Stimulated activated CD4-positive, alpha-beta T cell treated with anti-CD3 and anti-CD28 coated beads, TNF-alpha, amount 100 ng/mL, for 24 hours (primary cell): ENCODE measurements at places on chromosomes 7 and 10.
A peak's percentile ranks its signal among the peaks of the same experiment; 100 is the strongest.

DNA sequence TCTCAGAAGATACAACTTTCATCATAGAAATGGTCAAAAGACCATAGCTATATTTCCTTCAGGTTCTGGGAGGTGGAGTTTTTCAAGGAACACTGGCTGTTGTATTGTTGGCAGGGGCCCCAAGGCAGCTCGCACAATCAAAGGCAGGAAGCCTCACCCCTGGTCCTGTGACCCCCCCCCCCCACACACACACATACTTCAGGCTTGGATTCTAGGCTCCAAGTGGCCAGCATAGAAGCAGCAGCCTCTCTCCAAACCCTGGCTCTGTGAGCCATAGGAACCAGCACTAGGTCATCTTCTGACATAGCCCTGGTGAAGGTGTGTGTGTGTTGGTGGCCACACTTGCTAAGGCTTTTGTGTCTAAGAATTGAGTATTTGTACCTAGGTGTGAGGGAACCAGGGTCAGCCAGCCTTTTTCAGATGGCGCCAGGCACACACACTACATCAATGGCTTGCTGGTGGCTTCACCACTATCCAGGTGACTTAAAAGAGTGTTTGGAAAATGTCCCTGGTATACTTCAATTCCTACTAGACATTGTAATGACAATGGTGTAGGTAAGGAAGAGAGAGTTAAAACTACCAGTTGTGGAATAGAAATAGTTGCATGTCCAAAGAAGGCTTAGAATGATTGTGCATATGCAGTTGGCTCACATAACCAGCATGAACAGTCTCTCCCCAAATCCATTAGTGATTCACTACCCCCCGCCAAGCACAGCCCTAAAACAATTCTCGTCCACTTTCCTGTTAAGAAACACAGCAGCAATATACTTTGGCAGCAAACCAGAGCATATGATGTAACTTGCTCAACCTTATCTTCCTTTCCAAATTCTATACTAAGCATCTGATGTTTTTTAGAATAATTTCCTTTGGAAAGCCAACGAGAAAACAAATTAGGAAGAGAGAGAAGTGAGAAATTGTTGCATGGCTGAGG, 91.3 kb downstream of the AVL9 start:
- no peak for DNase-seq

GRCh38 chr10:87739703-87740102, 78.3 kb downstream of the ATAD1 start:
- no peak for DNase-seq

- DNase-seq: no peak
Observed at GRCh38 chr7:131972251-131972650, 415.8 kb upstream of the PODXL start.

DNA sequence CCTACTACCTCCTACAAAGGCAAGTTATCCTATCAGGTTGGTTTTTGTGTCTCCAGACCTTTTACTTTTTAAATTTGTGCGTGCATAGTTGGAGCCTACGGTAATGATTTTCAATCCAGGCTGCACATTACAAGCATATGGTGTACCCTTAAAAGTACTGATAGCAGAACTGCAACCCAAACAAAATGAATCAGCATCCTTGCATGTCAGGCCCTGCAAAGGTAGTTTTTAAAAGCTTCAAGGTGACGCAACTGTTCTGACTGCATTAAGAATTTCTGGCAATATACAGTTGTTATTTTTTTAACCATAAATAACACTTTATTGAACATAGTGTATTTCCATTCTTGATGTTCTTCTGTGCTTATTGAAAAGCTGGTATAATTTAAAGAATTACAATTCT, 28.9 kb downstream of the GNAT3 start:
- DNase-seq: no peak

DNA sequence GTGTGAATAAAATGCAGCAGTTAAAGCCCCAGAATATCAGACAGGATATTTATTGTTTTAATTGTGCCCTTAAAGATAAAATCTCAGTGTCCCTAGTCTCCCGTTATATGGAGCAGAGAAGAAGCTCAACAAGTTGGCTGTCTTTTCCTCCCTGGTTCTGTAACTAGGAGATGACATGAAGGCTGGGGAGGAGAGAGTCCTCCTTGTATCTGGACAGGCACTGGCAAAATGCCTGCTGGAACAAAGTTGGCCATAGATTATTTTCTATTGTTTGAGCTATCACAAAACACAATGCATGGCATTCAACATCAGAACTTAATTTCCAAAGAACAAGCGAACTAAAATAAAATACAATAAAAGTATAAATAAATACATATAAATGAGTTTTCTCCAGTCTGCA, 694.9 kb upstream of the KCND2 start:
- no peak for DNase-seq

DNA sequence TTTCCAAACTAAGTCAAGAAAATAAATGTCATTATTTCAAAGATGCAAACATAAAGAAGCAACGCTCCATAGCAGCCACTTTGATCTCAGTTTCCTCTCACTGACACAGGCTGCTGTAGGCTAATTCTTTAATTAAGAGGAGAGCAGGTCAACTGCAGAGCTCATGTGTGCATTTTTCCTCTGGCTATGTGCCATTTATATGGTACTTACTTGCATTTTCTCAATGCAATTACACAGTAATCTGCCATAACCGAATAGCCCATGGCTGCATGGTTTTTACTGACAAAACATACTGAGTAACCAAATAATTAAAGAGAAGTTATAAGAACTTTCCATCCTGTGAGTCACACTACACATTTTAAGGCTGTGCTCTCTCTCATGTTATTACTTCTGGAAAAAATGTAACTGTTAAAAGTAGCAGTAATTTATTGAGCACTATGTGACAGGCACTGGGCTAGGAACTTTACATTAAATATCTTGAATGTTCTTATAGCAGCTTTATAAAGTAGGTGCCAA, 122.0 kb downstream of the ELAPOR2 start:
- no peak for DNase-seq

DNA sequence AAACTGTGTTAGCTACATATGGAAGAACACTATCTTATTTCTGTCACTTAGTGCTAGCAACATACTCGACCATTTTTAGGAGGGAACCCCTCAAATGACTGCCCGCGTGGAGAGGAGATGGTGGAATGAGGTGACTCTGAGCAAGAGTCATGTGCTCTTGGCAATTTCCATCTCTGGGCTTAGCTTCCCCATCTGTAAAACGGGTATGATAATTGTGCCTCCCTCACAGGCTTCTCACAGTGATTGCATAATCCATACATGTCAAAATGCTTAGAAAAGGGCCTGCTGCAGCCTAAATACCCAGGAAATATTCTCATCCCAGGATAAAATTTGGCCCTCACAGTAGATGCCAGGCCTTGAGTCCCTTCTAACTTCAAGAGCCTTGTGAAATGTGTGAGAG, 86.6 kb downstream of the WDFY4 start:
- no peak for DNase-seq

DNA sequence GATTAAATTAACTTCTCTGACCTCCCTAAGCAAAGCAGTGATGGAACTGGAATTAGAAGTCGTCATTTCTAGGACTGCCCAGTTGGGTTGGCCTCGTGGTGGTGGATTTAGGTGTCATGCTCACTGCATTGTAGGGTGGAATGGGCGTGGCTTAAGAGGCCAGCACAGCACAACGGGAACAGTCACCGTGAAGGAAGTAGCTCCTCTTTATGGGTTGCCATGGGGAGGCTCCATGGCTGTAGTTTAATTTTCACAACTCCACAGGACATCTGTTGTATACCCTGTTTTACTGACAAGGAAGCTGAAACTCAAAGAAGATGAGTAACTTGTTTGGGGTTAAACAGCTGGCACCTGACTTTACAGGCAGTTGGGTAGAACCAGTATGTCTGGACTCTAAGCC, 208.3 kb downstream of the CELF2 start:
- DNase-seq: peak; percentile 43
